ENCODE measurements at places on chromosomes 12 and 14.

DNA sequence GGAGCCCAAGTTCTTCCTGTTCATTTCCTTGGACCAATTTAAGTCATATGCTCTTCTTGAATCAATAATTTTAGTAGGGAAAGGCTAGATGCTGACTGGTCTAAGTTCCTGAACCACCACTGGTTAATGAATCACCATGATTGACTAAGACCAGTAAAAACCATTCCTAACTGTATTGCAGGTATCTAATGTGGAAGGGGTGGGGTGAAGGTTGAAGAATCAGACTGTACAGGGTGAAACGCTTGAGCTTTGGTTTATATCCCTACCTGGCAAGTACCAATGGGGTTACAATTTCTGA is 100.1 kb downstream of the DYRK2 start:
- DNase-seq: no peak

- no peak for DNase-seq
These were observed 214.7 kb upstream of the RTL1 start for GRCh38 chr14:101118233-101118632.

GRCh38 chr14:101031721-101032120 is 128.2 kb upstream of the RTL1 start:
- DNase-seq: no peak

DNA sequence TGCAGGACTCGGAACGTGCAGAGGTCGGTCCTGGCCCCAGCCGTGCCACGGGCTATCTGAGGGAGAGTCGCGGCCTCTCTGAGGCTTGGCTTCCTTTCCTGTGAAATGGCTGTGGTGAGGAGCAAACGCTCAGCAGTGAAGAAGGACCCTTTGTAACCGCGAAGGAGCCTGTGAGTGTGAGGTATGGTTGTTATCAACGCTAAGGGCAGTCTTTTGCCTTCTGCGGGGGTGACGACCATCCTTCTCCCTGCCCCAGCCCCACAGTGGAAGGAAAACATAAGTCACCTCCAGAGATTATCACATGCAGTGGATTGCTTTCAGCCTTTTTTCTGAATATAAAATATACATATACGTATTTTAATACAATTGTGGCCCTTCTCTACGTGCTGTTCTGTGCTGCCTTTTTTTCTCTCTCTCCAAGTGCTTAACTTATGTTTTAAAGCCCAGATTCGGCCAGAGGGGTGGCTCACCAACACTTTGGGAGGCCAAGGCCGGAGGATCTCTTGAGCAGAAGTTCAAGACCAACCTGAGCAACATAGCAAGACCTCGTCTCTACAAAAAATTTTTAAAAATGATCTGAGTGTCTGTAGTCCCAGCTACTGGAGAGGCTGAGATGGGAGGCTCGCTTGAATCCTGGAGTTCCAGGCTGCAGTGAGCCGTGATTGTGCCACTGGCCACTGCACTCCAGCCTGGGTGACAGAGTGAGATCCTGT is 17.4 kb downstream of the TAMALIN start:
- DNase-seq: no peak

DNA sequence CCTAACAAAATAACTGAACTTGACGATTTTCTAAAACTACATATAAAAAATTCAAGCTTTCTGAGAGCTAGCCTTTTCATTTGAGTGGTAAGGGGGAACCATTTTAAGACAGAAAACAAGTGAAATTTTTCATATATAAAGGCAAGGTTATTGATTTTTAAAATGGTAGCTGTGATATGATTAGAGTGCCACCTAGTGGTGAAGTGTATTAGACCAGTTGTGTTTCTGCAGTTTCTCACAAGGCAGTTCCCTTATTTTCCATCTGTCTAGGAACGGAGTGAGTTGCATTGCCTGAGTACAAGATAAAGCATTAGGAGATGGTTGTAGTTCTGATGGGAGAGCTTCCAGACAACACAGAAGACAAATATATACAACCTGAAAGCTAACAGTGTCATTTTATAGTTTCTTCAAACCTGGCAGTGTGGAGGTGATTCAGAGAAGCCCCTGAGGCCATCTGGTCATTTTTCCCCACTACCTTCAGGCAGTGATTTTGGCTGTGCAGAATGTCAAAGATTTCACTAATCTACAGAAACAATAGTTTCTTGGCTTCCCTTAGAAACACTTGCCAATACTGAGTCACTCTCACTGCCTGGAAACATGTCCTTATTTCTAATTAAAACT is 180.8 kb downstream of the C12orf50 start:
- DNase-seq: no peak

DNA sequence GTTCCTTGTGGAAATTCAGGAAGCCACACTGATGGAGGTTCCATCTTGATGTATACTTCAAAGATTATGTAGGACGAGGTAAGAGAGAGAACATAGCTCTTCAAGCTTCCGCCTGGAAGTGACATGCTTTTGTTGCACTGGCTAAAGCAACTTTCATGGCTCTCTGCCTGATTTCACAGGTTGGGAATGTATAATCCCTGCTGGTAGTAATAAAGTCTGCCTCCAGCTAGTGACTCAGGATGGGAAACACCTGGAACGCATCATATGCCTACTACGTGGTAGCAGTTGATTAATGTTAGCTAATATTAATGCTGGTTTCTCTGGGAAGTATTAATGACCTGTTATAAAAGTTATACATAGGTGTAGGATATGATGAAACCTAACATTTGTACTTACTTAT is 71.1 kb downstream of the PELI2 start:
- no peak for DNase-seq

- no peak for DNase-seq
These were observed 283.1 kb downstream of the DPF3 start for GRCh38 chr14:72610831-72611200.

DNA sequence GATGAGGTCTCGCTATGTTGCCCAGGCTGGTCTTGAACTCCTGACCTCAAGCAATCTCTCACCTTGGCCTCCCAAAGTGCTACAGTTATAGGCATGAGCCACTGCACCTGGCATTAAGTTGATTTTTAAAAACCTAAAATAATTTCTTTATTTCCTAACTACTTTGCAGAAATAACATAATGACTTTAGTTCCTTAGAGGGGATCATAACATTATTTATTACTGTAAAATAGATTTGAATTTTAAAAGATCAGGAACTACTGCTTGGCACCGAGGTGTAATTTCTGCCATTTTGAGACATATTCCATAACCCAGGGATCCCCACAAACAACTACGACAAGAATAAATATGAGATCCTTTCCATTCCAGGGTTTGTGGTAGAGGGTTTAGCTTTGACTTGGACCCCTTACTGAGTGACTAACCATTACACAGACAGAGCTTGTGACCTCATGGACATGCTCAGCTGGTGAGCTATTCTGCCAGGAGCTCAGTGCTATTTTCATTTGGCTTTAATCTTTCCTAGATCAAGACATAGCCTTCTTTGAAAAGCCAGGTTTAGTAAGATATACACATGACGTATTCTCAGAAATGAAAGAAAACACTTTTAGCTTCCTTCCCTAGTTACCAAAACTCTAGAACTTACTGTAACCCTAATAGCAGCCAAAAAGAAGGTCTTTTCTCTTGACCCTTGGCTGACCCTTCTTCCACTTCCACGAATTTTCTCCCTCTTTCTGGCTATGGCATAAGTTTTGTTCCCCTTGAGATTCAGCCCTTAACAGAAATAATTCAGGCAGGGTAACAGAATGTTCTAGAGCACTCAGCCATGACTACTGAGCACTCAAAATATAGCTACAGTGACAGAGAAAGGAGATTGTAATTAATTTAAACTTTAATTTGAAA is 75.1 kb upstream of the NUDT4 start:
- no peak for DNase-seq

DNA sequence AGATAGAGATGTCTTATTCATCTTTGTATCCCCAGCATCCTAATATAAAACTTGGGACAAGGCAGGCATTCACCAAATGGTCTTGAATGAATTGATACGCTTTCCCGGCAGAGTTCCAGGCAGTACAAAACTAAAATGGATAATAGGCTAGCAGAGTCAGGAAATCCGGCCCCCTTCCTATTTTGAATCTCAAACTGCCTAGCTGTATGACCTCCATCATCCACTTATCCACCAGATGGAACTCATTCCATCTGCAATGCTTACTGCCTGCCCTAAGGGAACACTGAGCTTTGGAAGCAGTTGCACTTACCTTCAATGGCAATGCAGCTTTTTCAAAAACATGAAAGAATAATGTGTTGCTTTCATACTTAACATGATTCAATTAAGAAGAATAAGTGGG is 43.4 kb downstream of the BDKRB1 start:
- DNase-seq: no peak

- no peak for DNase-seq
These were observed 23.8 kb upstream of the DHRS2 start for GRCh38 chr14:23612354-23612732.

- DNase-seq: no peak
These were observed 4.5 kb downstream of the NOVA1 start for GRCh38 chr14:26593357-26593756.

DNA sequence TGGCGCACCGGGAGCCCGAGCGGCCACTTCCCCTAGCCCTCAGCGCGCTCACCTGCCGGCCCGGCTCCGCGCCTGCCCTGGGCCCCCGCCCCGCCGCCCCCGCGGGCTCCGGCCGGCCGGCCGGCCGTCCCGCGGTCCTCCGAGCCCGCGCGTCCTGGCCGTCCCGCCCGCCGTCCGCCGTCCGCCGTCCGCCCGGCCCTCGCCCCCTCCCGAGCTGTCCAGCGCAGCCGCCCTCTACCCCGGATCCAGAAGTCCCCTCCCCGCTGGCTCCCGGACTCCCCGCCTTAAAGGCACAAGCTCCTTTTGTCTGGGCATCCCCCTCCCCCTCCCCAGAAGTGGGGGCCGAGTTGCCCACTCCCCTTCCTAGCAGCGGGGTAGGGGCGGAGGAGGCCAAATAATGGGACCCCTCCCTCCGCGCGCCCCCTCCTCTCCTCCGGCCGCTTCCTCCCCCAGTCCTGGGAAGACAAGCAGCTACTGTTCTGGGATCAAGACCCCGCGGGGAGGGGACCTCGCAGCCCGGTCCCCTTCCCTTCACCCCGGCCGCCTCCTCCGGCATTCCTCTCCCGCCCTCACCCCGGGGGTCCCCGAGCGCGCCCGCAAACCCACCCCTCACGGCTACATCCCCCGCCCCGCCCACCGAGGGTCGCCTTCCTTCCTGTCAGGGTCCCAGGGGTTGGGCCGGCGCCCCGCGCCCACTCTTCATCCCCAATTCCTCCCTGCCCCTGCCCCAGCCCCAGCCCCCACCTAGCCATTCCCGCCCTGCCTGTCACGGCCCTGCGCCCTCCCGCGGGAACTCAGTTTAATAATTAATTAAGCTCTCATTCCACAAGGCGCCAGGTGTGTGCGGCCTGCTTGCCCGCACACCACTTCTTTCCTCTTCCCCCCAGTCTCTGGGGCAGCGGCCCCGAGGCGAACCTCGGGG is at the start of gene ADCY6:
ADCY6 (minus strand) TSS at position 236 of the 922 bp plus-strand sequence. CDS start 5,655 bp downstream, outside the sequence.
- no peak for DNase-seq

DNA sequence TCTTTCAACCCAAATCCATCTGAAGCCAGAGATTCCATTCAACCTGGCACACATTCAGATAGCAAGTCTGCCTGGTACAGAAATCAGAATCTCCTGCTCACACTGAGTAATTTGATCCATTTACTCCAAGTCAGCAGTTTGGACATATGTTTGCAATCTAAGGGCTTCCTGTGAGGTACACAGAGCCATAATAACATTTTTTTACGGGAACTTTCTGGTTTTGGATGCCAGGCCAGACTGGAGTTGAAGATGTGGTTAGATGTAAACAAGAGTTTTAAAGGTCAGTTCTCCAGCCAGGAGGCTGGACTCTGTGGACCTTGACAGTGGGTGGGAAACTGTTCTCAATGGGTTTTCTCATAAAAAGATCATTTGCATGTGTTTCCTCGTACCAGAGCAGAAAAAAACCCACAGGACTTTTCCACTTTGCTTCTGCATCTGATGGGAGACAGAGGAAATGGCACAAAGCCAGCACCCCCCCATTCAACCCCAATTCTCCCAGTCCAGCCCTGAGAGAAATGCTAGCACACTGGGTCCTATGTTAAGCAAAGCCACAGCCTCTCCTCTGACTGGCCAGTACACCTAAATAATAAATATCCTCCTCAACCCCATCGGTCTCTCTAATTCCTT is 17.7 kb upstream of the TSPAN11 start:
- no peak for DNase-seq

GRCh38 chr12:31118347-31119191 is 44.9 kb downstream of the DDX11 start:
- no peak for DNase-seq

DNA sequence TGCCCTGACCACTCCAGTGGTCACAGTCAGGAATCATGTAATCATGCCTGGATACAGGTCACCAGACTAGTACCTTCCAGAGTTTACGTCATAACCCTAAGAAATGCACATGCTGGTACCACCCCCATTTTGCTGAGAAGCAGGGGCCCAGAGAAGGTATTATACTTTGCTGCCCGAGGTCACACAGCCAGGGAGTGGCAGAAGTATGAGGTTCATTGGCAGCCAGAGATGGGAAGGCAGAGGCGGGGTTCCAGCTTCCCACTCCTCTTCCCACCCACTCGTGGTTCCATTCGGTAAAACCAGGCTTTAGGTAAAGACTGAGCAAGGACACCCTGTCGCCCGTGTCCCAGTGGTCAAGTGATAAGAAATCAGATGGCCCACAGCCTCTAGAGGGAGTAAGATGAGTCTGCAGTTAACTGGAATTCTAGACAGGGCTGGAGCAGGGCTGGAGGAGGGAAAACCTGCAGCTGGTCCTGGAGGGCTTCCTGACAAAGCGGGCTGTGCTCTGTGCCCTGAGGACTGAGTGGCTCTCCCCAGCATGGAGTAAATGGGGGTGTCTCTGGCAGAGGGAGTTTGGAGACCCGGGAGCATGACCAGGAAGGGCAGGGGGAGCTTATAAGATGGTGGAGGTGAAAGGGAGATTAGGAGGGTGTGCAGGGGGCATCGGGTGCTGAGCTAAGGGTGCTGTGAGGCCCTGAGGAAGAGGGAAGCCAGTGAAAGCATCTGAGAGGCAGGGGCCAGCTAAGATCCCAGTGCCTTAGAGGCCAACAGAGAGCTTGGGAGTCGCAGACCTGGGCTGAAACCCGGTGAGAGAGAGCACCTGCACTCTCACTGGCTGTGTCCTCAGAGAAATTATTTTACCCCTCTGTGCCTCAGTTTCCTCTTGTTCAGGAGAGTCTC is 5.7 kb downstream of the FAM222A start:
- DNase-seq: no peak

DNA sequence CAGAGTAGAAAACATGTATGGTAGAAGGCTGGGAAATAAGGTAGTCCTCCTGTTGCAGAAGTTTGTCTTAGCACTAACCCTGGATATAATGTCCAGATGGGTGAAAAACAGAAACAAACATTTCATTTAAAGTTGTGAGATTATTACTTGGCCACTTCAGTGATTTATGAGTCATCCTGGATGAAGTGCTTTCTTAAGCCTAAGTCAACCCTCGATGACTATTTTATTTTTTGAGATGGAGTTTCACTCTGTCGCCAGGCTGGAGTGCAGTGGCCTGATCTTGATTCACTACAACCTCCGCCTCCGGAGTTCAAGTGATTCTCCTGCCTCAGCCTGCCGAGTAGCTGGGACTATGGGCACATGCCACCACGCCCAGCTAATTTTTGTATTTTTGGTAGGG is 10.2 kb downstream of the DLST start:
- no peak for DNase-seq

DNA sequence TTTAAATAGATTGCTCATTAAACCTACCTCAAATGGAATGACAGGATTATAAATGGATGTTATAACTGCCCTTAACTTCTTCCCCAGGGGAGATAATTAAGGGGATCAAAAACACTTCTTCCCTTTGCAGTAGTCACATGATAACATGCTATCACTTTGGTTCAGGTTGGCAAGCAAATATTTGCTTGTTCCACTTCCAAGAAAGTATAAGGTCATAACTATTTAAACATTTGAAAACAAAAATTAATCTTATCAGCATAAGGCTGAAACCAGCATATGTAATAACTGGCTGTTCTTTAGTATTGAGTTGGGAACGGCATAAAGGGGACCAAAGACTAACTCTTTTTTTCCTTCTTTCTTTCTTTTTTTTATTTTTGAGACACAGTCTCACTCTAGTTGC is 2.4 kb upstream of the LYZ start:
- DNase-seq: no peak
